ENCODE measurements at places on chromosomes 1 and 21. TPM values are rescaled to one million over a fixed set of nuclear protein-coding genes. Genes with fewer than 3 reads are reported as not detected.

GRCh38 chr1:94883691-94884090, 43.2 kb downstream of the CNN3 start:
- DNase-seq, result peak; percentile 76

DNA sequence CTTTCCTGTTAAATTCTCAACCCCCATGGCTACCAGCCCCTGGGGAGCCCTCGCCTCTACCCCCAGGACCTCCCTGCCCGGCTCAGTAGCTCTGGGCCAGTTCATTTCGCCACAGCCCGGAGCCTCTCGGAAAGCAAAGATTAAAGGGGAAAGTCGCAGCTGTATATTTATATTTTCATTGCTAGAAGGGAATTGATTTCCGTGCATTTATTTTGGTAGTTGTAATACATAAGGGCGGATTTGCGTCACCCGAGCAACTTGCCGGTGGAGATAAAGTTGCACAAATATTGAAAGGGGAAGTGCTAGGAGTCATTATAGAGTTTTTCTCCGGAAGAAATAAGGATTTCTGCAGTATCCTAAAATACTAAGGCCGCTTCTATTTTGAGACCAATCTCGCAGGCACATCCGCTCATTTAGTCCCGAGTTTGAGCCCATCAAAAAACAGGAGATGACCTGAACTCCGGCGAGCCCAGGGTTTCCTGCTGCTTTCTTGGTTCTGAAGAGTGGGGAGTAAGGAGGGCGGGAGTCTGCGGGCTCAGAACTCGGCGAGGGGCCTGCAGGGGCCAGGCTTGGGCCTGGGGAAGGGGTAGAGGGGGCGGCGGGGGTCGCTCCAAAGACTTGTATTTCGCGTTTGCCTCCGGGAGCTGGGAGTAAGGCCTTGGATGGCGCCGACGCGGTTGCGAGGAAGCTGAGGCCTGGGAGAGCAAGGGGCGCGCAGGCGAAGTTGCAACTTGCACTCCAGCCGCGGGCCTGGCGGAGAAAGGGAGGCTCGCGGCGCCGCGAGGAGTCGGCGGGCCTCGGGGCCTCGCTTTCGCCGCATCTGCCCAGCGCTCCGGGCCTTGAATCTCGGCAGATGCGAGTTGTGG, 2.5 kb upstream of the HLX start:
- no peak for DNase-seq

DNA sequence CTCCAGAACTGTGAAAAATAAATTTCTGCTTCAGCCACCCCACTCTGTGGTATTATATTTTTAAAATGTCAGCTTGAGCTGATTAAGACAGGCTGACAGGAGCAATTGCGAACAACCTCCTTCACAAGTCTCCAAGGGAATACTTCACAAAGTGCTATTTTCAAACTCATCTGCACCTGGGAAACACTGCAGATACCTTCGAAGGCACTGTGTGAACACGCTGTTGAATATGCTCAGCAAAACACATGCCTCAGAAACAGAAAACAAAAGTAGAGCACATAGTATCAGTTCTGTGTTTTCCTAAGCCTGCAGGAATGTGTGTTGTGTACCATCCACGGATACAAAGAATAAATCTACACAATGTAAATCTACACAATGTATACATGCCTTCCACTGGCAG, 10.6 kb downstream of the TSPAN2 start:
- DNase-seq, result no peak

GRCh38 chr1:11285883-11286734, 13.1 kb downstream of the UBIAD1 start:
- peak; percentile 26 for DNase-seq

DNA sequence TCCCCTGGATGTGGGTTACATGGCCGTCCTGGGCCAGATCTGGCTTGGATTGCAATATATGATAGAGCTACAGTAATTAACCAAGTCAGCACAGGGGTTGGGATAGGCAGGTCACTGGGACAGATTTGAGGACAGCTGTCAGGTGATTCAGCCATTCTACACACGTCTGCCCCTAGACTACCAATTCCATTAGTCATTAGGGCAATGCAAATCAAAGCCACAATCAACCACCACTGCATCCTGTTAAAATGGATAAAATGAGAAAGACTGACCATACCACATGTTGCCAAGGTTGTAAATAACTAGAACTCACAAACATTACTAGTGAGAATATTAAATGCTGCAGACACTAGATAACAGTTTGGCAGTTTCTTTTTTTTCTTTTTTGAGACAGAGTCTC, 16.0 kb downstream of the C21orf58 start:
- no peak for DNase-seq

DNA sequence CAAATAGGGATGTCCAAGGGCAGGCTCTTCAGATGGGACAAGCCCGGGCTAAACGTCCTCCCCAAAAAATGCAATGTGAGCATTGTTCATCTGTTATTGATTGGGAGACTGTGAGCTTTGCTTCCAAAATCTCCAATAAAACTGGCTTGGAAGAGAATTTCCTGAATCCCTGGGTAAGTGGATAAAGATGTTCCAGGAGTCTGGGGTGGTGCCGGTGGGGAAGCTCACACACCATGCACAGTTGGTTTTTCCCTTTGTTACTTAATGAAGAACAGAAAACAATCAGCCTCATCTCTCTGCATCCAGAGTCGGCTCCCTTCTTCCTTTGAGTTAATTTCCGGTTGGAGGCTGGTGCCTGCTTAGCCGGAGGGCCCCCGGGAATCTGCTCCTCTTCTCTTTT, 72.1 kb upstream of the ZBTB40 start:
- DNase-seq, result no peak

- no peak for DNase-seq
Observed at GRCh38 chr21:33811167-33812010, 104.2 kb downstream of the ATP5PO start.

- DNase-seq, result no peak
Observed at GRCh38 chr1:2470290-2471158, 5.6 kb upstream of the PLCH2 start.

DNA sequence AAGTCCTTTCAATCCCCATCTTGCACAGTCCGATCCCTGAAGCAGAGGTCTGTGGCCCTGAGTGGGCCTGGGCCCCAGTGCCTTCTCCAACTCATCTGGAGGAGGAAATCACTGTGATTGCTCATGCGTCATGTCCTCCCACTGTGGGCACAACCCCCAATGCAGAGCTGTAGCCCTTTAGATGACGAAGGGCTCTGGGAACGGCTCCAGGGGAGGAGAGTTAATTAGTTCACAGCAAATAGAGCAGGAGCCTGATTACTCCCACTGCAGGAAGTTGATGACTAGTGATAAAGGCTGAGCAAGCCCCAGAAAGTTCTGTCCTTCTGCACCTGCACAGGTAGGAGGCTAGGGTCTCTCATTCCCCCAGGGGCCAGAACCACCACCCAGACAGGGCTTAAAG, 111.5 kb downstream of the CCDC185 start:
- peak; percentile 79 for DNase-seq

DNA sequence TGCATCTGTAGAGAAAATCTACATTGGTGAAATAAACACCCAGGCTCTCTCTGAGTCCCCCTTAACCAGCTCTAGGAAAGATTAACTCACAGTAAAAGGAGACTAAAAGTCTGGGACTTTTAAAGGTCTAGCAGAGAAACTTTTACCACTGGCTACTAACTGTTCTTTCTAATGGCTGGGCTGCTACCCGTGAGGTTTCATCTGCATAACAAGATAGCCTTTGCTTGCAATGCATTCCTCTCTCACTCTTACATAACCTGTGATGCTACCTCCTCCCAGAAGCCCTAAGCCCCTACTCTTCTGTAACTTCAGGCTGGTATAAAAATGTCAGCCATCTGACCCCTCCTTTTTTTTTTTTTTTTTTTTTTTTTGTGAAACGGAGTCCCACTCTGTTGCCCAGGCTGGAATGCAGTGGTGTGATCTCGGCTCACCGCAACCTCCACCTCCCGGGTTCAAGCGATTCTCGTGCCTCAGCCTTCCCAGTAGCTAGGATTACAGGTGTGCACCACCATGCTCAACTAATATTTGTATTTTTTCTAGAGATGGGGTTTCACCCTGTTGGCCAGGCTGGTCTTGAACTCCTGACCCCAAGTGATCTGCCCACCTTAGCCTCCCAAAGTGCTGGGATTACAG, 344.2 kb downstream of the RGS7 start:
- no peak for DNase-seq

DNA sequence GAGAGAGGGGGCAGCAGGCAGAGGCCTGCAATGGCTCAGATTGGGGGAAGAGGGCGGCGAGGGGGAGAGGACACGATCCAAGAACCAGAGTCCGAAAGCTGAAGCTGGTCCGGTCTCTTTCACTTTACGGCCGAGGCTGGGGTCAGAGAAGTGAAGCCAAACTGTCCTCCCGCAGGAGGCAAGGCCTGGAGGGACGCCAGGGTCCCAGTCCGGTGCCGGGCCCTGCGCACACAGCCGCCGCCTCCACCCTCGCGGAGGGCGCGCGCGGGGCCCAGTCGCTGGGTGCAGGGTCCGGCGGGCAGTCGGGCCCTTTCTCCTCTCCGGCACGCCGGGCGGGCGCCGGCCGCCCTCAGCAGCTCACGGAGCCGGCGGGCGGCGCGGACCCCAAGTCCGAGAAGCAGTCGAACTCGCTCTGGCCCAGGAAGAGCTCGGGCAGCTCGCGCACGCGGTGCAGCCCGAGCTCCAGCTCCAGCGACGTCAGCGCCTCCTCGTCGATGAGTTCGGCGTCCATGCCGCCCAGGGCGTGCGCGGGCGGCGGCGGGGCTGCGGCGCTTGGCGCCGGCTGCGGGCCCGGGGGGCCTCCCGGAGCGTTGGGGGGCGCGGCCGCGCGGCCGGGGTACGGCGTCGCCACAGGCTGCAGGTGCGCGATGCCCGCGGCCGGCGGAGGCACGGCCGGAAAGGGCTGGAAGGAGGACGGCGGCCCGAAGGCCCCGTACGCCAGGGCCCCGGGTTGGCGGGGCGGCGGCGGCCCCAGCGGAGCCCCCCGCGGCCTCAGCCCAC, 749 bp downstream of the CITED4 start:
- DNase-seq, result peak; percentile 48

GRCh38 chr1:116420417-116421200, 47.6 kb downstream of the ATP1A1 start:
- no peak for DNase-seq

DNA sequence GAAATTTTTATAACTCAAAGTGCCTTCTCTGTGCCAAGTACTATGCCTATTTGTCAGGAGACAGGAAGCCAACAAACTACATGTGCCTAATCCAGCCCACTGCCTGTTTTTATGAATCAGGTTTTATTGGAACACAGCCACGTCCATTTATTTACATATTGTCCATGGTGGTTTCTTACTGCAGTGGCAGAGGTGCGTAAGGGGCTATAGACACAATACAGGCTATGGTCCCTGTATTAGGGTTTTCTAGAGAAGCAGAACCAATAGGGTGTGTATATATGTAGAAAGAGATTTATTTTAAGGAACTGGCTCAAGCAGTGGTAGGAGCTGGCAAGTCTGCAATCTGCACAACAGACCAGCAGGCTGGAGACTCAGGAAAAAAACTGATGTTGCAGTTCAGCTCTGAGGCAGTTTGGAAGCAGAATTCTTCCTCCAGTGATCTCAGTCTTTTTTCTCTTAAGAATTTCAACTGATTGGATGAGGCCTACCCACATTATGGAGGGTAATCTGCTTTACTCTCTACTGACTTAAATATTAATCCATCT, 15.4 kb downstream of the PPIE start:
- no peak for DNase-seq

DNA sequence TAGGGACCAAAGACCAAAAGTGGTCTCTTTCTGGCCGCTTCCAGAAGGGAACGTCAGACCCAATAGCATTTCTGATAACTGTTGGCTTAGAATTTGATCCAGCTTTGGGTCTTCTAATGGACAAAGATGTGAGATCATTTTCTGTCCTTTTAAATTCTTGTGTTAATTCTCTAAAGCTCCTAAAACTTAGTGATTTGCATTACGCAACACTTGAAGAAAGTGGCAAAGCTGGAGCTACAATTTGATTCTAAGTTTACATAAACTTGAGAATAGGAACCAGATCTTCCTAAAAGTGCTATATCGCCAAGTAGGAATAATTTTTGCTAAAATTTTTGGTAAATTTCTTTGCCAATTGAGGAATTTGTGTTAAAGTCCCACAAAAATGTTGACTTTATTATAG, 21.6 kb upstream of the PLA2G4A start:
- no peak for DNase-seq

DNA sequence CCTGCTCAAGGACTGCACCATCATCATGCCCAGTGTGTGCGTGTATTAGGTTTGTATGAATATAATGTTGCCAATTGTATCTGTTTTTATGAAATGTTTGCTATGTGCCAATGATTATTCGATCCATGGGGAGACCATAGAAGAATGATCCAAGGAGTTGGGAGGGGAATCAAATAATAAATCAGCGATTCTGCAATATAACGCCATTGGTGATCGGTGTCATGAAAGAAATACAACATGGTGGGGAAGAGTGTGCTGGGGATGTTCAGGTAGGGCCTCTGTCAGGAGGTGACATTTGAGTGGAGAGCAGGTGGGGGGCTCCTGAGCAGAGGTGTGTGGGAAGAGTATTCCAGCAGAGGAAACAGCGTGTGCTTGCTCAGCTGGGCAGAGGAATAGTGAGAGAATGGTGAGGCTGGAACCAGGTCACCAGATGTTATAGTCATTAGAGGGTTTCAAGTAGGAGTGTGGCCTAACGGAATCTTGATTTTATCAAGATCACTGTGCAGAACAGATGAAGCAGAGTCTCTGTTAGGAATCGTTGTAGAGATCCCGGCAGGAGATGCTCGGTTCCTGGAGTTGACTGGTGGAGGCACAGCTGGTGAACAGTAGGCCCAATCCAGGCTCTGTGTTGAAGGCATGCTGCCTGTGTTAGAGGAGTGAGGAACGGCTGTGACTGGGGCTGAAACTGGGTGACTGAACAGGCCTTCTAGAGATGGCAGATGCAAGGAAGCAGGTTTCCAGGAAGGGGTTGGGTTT, 2.9 kb upstream of the ZNF496 start:
- no peak for DNase-seq

VWA1 gene
- total RNA-seq, result 32.1 TPM

BRWD1 gene
- total RNA-seq, result 216 TPM

OVAAL gene
- total RNA-seq, result not detected

DIRAS3 gene
- 2.5 TPM for total RNA-seq

GPR25 gene
- total RNA-seq, result not detected

KRTAP20-2 gene
- not detected for total RNA-seq

TRMT13 gene
- total RNA-seq, result 42.0 TPM

PPOX gene
- total RNA-seq, result 9.5 TPM
